ACHN (cell line): ENCODE measurements at places on chromosomes 12 and 14.

DNA sequence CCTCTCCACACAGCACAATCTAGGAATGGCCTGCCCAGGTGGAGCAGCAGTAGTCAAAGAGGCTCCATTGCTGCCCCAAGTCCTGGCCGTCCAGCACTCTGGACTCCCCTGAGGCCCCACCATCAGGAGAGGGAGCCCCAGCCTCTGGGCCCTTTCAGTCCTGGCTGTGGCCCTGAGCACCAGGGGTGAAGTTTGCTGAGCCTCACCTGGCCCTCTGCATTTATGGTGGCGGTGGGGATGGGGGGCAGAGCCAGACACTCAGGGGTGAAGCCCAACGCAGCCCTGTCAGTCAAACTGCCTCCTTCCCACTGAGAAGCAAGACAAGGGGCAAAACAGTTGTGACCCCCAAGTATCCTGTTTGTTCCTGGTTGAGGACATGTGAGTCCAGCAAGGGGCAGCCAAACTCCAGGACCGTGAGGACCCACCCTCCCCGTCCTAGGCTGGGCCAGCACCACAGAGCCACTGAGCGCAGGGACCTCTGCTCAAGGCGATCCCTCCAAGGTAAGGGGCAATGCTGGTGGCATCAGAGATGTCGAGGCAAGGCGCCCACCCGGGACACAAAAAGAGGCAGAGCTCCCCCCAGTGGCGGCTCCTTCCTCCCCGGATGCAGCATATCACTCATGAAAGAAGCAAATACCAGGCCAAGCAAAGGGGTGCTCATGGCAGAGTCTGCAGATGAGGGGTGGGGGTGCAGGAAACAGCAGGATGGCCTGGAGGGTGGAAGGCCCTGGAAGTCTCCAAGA, 4.8 kb upstream of the AMN start:
- peak; percentile 29 for DNase-seq

- no peak for DNase-seq
Observed at GRCh38 chr14:80784820-80785219, 156.7 kb downstream of the CEP128 start.

GRCh38 chr12:60231303-60231702, 635.5 kb downstream of the SLC16A7 start:
- DNase-seq: no peak

- DNase-seq: no peak
Observed at GRCh38 chr14:39006721-39007410, 96.2 kb downstream of the SEC23A start.

DNA sequence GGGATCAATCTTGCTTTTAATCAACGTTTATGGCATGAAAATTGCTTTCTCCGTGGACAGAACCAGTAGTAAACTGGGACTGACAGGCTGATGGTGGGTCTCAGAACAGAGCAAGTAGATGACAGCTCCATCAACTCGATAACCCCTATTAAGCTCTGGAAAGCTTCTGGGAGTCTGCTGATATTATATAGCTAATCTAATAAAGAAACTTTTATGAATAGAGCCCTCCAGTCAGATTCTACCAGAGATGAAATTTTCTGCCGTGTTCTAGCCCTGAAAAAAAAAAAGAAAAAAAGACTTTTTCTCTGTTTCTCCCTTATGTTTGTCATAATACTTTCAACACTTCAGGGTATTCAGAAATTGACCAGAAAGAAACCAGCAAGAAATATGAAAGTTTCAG, 171.6 kb downstream of the APAF1 start:
- no peak for DNase-seq

- DNase-seq: no peak
Observed at GRCh38 chr14:25110106-25110505, 60.2 kb upstream of the STXBP6 start.

GRCh38 chr12:65922077-65922476, 97.8 kb downstream of the HMGA2 start:
- DNase-seq: no peak
